ENCODE measurements at places on chromosomes 12 and 14.
A peak's percentile ranks its signal among the peaks of the same experiment; 100 is the strongest.

DNA sequence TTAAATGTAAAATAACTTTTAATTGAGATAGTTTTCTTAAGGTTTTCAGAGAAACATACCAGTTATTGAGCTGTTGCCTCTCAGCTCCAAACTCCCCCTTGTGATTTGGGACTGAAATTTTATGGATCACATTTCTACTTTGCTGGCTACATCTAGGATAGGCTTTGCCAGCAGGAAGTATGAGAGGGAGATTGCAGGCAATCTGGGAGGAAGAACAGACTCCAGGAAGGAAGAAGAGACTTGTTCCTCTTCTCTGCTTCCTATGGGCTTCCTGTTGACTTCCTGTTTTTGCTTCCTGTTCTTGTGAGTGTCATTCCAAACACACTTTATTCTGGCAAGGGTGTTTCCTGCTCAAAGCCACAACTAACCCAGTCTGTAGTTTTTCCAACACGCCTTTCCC lies 312.9 kb downstream of the ITPR2 start:
- no peak overlapping the region for H3K27ac ChIP-seq
- peaks cover 3% of the 10 kb centered on the region for H3K4me1 ChIP-seq
- no peaks in the 10 kb centered on the region for H3K27me3 ChIP-seq
- DNase-seq = no peak
- no peak overlapping the region for H3K4me3 ChIP-seq

DNA sequence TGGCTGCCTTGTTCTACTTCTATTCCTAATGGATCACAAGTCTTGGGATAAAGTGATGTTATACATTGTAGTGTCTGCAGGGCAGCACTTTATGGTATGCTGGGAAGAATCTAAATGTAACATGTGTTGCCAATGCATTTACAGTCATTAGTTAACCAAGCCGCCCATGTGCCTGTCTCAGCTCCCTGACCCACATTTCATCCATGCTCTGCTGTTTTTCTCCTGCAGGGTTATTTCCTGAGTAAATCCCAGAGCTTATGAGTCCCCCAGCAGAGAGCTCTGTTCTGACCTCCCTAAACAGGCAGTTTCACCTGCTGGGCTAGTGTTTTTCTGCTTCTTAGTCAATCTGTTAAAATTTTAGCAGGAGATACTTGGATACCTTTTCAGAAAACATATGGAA lies 4.4 kb upstream of the TMTC2 start:
- H3K4me3 ChIP-seq = no peak overlapping the region
- DNase-seq = no peak
- peaks cover 4% of the 10 kb centered on the region for H3K4me1 ChIP-seq
- H3K36me3 ChIP-seq = no peaks in the 10 kb centered on the region

GRCh38 chr12:94925729-94926128 lies 77.8 kb downstream of the NDUFA12 start:
- H3K4me3 ChIP-seq = no peak overlapping the region
- no peak for DNase-seq
- no peaks in the 10 kb centered on the region for H3K27me3 ChIP-seq
- no peaks in the 10 kb centered on the region for H3K36me3 ChIP-seq

DNA sequence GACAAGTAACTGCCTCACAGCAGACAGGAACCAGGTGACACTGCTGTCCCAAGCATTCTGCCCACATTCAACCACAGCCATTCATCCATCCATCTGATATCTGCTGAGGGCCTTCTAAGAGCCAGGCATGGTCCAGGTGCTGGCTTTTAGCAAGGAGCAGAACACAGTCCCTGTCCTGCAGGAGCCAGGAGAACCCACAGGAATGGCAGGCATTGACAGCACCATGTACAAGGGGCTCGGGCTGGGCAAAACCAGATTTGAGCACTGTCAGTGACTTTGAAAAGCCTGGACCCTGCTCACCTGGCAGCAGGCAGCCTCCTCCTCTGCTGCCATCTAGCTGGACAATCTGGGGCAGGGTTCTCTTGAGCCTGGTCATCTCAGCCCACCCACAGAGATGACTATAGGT lies 137.0 kb downstream of the ZFP36L1 start:
- no peak overlapping the region for H3K27ac ChIP-seq
- no peaks in the 10 kb centered on the region for H3K4me1 ChIP-seq
- DNase-seq = peak; percentile 23
- H3K27me3 ChIP-seq = no peaks in the 10 kb centered on the region
- no peaks in the 10 kb centered on the region for H3K36me3 ChIP-seq

DNA sequence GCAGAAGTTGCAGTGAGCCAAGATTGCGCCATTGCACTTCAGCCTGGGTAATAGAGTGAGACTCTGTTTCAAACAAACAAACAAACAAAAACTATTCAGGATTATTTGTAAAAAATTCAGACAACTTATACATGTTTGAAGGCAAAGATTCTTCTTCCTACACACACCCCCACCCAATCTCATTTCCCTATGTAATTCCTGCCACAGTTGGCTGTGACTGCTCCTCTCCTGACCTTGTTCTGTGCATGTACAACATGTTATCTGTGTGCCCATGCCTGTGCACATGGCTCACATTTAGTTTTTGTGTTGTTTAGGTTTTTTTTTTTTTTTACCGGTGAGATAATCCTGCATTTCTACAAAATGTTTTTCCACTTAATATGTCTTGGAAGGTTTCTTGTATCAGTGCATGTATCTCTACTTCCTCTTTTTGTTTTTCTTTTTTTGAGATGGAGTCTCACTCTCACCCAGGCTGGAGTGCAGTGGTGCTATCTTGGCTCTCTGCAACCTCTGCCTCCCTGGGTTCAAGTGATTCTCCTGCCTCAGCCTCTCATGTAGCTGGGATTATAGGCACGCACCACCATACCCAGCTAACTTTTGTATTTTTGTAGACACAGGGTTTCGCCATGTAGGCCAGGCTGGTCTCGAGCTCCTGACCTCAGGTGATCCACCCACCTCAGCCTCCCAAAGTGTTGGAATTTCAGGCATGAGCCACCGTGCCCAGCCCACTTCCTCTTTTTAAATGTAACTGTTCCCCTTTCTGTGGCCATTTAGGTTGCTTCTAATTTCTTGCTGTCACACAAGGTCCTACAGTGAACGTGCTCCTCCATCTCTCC lies 8.7 kb downstream of the CFAP251 start:
- H3K4me1 ChIP-seq = peaks cover 14% of the 10 kb centered on the region
- no peak for DNase-seq
- no peak overlapping the region for H3K4me3 ChIP-seq
- no peak overlapping the region for H3K27ac ChIP-seq

GRCh38 chr12:106953352-106954250 lies 2.1 kb upstream of the TMEM263 start:
- H3K4me3 ChIP-seq = no peak overlapping the region
- DNase-seq = no peak
- no peak overlapping the region for H3K27ac ChIP-seq
- no peaks in the 10 kb centered on the region for H3K4me1 ChIP-seq

DNA sequence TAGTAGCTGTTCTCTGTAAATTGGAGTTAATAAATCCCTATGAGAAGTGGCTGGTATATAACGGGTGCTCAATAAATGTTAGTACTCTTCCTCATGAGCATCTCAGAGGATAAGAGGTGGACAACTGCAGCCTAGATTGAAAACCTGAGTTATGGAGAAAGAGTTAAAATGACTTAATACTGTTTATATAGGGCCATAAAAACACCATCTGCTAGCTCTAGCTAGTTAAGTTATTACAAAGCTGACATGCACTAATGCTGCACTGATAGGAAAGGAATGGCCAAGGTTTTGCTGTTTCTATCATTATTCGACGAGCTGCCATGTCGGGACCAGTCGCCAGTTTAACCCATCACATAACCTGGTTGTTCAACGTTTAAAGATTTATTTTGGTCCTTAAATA lies 72.0 kb upstream of the SEL1L start:
- no peak overlapping the region for H3K4me3 ChIP-seq
- no peak overlapping the region for H3K27ac ChIP-seq
- no peaks in the 10 kb centered on the region for H3K36me3 ChIP-seq
- DNase-seq = no peak
- no peaks in the 10 kb centered on the region for H3K4me1 ChIP-seq

DNA sequence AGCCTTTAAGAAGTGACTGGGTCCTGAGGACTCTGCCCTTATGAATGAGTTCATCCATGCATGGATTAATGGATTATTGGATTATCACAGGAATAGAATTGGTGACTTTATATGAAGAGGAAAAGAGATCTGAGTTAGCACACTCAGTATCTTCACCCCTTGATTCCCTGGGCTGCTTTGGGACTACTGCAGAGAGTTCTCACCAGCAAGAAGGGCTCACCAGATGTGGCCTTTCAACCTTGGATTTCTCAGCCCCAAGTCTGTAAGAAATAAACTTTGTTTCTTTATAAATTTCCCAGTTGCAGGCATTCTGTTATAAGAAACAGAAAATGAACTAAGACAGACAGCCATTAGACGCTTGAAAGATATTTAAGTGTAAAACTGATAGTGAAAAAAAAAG lies 509.2 kb downstream of the FLRT2 start:
- H3K4me1 ChIP-seq = no peaks in the 10 kb centered on the region
- DNase-seq = no peak
- no peak overlapping the region for H3K27ac ChIP-seq
- H3K27me3 ChIP-seq = no peaks in the 10 kb centered on the region
- no peaks in the 10 kb centered on the region for H3K36me3 ChIP-seq
- H3K4me3 ChIP-seq = no peak overlapping the region

DNA sequence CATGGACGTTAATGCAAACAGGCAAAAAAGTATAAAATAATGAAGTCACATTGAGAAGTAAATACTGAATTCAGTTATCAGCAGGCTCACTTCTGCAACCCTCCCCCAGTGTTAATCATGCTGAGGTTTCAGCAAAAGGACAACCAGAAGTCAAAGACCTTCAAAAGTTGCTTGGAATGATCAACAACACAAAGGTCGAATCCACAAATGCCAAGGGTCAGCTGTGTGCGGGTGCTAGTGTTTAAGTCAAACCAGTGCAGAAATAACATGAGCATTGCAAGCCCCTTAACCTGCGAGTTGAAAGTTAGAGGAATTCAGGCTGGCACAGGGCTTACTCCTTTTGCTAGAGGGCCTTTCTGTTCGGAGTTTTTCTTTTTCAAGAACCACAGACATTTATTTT lies 436.7 kb upstream of the SEL1L start:
- H3K27ac ChIP-seq = no peak overlapping the region
- no peak for DNase-seq
- H3K4me1 ChIP-seq = no peaks in the 10 kb centered on the region
- H3K36me3 ChIP-seq = no peaks in the 10 kb centered on the region
- H3K27me3 ChIP-seq = no peaks in the 10 kb centered on the region

DNA sequence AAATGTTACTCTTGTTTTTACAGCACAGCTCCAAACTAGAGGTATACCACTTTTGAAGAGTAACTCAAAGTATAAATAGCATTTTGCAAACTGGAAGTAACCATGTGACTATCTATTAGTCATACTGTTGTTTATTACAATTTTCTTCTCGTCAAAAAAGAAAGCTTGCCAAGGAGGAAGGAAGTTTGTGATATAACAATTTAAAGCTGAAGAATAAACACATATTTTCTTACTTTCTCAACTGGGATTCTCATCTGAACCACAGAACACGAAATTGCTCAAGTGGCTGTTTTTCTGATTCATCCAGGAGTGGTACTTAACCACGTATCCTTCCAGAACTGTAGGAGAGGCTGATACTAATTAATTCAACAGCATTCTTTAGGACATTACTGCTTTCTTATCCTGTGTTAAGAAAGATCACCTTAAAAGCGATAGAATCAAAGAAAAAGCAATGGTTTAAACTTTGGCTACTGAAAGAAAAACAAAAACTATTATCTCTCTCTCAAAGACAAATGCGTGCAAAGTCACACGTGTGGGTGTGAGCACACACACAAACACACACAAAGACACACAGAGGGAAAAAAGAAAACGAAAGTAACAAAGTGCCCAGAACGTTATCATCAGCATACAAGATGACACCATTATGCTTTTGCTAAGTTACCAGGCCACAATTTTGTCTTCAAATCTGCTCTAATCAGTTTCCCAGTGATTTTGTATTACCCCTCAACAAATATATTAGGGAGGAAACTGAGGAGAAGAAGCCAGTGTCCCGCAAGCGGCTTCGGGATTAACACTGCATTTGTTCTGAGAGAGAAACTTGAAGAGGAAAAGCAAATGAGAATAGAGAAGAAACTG lies at the start of gene CLEC2B:
CLEC2B (minus strand) TSS at position 48 of the 855 bp plus-strand sequence.
- H3K4me1 ChIP-seq = peaks cover 6% of the 10 kb centered on the region
- no peaks in the 10 kb centered on the region for H3K36me3 ChIP-seq
- H3K27me3 ChIP-seq = no peaks in the 10 kb centered on the region
- H3K27ac ChIP-seq = peak within 1 kb of the TSS; percentile 55
- peak within 1 kb of the TSS; percentile 34 for H3K4me3 ChIP-seq
- DNase-seq = no peak

- no peaks in the 10 kb centered on the region for H3K4me1 ChIP-seq
- H3K4me3 ChIP-seq = no peak overlapping the region
- DNase-seq = no peak
- H3K27ac ChIP-seq = no peak overlapping the region
- no peaks in the 10 kb centered on the region for H3K36me3 ChIP-seq
These were observed 143.6 kb downstream of the RGS6 start for GRCh38 chr14:72075649-72076334.

- no peaks in the 10 kb centered on the region for H3K36me3 ChIP-seq
- no peak overlapping the region for H3K4me3 ChIP-seq
- DNase-seq = no peak
- H3K27ac ChIP-seq = no peak overlapping the region
These were observed 29.7 kb downstream of the RAD9B start for GRCh38 chr12:110531741-110532333.

DNA sequence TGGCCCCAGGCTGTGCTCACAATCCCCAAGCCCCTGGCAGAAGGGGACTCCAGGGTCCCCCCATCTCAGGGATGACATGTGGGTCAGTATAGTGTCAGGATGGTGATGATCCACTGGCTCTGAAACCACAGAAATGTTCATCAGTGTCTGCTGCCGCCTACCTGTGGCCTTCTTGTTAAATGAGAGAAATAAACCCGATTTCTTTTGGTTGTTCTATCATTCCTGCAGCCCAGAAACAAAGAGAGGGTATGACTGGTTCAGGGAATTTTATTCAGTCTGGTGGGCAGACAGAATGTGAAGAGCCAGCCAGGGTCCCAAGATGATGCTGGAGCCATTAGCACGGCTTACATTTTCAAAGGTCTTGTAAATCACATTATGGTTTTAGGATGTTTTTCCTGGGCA lies 86.6 kb downstream of the CRADD start:
- no peaks in the 10 kb centered on the region for H3K27me3 ChIP-seq
- H3K36me3 ChIP-seq = no peaks in the 10 kb centered on the region
- H3K4me1 ChIP-seq = peaks cover 15% of the 10 kb centered on the region
- no peak overlapping the region for H3K4me3 ChIP-seq
- no peak for DNase-seq

GRCh38 chr14:69259527-69260189 lies at the start of gene GALNT16:
Gene GALNT16 (plus strand): TSS chr14:69260158. CDS start chr14:69260291, 133 bp downstream.
- peak within 1 kb of the TSS; percentile 59 for H3K4me3 ChIP-seq
- no peak for DNase-seq
- no peaks in the 10 kb centered on the region for H3K27me3 ChIP-seq
- H3K36me3 ChIP-seq = no peaks in the 10 kb centered on the region
- H3K27ac ChIP-seq = peak within 1 kb of the TSS; percentile 79

- no peaks in the 10 kb centered on the region for H3K27me3 ChIP-seq
- H3K4me1 ChIP-seq = no peaks in the 10 kb centered on the region
- no peak overlapping the region for H3K27ac ChIP-seq
- no peak overlapping the region for H3K4me3 ChIP-seq
These were observed 12.9 kb upstream of the CCDC196 start for GRCh38 chr14:66473223-66473622.

- peaks cover 88% of the 10 kb centered on the region for H3K36me3 ChIP-seq
- H3K4me3 ChIP-seq = no peak overlapping the region
- no peaks in the 10 kb centered on the region for H3K4me1 ChIP-seq
- no peak for DNase-seq
These were observed 18.5 kb downstream of the SFSWAP start for GRCh38 chr12:131729254-131729955.

Measured in tibial artery (tissue), 4 donors.